Brain (organoid and tissue), 16 donors: ENCODE measurements at places on chromosomes 12 and 14.

DNA sequence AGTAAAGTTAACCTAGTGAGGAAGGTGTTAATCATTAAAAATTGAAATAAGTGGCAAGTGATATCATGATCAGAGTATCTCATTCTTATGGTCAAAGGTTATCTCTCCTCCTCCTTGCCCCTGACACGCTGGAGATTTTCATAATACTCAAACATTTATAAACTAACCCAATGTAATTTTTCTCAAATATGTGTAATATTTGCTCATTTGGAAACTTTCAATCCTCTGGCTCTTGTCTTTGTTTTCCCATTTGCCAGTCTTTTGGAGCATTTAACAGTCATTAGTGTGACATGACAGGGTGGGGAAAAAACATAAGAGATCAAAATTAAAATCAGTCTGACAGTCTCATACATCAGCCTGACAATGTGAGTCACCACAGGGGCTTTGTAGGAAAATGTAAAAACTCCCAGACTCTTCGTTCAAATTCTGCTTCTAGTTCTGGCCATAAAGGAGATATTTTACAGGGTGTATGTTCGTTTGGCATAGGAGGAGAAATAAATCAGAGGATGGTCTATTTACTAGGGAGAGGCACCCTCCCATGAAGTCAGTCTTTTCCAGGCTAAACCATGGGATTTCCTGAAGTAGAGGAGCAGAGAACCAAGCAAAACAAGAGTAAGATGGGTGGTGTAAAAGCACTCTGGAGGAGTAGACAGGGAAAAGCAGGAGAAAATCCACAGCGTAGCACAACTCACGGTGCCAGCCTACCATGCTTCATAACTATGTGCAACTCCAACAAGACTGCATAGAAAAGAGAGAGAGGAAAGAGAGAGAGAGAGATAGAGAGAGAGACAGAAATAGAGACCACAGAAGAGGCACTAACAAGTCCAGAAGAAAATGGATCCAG, 369.2 kb upstream of the PDE3A start:
- no peak for DNase-seq

GRCh38 chr14:89922031-89922907, 32.3 kb downstream of the EFCAB11 start:
- peak; percentile 82 for DNase-seq

DNA sequence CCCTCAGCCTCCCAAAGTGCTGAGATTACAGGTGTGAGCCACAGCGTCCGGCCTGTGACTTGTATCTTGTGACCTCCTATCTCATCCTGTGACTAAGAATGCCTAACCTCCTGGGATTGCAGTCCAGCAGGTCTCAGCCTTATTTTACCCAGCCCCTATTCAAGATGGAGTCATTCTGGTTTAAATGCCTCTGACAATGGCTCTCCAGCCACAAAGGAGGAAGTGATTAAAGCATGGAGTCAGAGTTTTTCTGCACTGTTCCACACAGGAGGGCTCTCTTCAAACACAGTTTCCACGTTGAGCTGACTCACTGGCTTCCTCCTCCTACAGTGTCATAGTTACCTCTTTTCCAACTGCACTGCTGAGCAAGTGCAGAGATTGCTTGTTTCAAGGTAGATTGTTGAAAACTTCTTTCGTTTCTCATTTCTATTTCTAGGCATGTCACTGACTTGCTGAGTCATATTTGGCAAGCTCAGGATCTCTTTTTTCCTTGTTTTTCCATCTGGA, 383.8 kb downstream of the PCNX1 start:
- DNase-seq, result no peak

DNA sequence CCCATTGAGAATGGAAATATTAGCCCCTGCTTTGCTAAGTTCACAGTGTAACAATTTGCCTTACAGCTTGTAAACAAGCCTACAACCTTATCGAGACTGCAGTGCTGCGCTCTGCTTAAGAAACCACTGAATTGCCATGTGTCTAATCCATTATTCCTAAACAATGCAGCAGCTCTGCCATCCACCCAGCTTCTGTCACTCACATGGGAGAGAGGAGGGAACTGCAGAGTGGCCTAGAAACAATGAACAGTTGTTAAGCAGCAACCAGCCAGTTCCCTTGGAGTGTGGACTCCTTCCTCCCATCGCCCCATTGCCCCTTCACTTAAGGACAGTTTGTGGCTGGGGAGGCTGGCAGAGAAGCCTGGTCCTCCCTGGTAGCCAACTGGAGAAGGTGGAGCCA, 42.9 kb downstream of the TESPA1 start:
- DNase-seq, result peak; percentile 22

- DNase-seq, result no peak
Measured at GRCh38 chr12:106064721-106065021, 74.1 kb downstream of the NUAK1 start.

DNA sequence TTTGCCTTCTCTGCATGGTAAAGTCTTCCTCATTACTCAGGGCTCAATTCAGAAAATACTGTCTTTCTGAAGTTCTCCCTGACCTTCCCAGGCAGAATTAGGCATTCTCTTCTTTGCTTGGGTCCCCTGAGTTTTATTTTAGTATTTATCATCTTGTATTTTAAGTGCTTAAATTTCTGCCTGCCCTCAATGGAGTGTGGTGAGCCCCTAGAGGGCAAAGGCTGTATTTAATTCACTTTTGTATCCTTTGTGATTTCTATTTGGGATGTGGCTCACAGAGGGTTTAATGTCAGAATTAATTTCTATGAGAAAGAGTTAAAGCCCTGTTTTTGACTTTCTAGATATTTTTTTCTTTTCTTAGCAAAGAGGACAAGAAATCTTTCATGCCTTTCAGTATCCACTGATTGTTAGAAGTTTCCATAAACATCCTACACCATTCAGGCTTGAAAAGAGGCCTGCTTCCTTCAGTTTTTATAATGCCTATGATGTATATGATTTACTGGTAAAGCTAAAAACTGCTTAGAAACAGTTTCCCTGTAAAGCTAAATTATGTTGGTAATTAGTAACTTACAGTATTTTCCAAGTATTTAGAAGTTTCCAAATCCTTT, 55.6 kb upstream of the PTPRB start:
- DNase-seq, result no peak

DNA sequence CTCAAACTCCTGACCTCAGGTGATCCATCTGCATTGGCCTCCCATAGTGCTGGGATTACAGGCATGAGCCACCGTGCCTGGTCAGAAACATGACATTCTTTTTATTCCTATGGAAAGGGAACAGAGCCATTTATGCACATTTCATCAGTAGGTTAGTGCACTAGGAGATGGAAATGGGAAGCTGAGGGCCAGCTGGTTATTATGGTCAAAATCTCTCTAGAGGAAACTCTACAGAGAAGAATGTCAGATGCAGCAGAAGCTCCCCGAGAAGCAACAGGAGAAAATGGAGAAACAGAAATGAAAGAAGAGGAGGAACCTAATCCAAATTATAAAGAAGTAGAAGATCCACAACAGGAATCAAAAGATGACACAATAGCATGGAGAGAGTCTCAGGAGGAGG, 2.7 kb downstream of the CFAP251 start:
- DNase-seq, result no peak

- no peak for DNase-seq
Measured at GRCh38 chr12:47778881-47779280, 5.8 kb downstream of the SLC48A1 start.

DNA sequence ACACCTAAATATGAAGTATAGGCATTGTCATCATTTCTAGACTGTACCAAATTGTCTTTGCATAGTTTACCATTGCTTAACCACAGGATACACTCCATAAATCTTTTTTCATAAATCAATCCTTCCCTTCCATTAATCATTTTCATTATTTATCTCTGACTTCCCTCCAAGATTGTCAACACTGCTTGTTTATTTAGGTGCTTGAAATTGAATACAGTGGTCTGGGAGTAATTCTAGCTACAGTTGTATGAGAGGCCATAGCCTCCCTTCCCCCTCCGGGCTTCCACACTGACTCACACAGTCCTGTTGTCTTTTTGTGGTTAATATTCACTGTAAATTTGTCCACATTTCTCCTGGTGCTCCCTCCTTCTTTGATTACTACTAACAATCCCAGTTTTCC, 114.2 kb upstream of the ARID2 start:
- no peak for DNase-seq

- DNase-seq, result peak; percentile 20
Measured at GRCh38 chr12:104022786-104023185, 27.2 kb downstream of the GLT8D2 start.

DNA sequence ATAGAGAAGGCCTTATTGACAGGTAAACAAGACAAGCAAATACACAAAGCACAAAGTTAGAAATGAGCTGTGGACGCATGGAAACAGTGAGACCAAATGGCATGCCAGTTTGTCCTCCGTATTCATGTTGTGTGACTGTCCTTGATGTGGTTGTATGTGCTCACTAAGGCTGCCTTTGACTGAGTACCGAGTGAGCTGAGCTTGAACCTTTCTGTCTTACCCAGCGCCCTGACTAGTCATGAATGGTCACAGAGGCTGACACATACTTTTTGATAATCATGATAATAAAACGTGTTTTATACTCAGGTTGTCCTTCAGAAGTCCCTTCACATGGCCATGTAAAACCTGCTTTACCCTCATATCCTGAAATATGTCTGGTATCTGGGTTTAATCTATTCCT, 553 bp upstream of the CATSPERB start:
- peak; percentile 24 for DNase-seq

DNA sequence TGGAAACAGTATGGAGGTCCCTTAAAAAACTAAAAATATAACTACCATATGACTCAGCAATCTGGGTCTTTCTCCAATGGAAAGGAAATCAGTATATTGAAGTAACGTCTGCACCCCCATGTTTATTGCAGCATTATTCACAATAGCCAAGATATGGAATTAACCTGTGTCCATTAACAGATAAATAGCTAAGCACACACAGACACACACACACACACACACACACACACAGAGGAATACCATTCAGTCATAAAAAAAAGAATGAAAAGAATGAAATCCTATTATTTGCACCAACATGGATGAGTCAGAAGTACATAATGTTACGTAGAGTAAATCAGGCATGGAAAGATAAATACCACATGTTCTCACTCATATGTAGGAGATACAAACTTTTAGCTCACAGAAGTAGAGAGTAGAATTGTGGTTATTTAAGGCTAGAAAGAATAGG, 4.7 kb downstream of the KLRK1 start:
- DNase-seq, result no peak

DNA sequence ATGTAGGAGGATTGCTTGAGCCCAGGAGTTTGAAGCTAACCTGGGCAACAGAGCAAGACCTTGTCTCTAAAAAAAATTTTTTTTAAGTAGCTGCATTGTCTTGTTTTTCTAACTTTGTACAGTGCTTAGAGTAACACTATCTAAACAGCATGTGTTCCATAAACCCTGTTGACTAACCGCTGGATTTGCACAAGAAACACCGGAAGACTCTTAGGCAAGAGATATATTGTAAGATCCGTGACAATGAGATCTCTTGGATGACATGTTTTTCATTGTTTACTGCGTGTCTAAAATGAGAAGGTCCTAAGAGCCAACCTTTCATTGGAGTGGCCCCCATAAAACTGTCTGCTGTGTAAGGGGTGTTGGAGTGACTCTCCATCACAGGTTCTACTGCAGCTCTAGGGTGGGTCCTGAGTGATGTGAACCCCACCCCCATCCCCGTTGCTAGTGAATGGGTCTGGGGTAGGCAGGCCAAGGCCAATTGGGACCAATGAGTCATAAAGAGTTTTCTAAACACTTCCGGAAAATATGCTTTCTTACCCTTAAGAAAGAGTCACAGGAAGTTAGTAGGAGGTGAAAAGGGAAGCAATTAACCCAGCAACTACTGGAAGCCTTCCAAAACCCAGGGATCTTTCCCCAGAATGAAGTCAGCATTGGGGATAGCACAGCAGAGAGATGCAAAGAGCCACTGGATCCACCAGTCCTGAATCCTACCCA, 24.3 kb upstream of the PCNX1 start:
- no peak for DNase-seq

- no peak for DNase-seq
Measured at GRCh38 chr14:43204816-43205215, 1302.3 kb downstream of the FSCB start.

DNA sequence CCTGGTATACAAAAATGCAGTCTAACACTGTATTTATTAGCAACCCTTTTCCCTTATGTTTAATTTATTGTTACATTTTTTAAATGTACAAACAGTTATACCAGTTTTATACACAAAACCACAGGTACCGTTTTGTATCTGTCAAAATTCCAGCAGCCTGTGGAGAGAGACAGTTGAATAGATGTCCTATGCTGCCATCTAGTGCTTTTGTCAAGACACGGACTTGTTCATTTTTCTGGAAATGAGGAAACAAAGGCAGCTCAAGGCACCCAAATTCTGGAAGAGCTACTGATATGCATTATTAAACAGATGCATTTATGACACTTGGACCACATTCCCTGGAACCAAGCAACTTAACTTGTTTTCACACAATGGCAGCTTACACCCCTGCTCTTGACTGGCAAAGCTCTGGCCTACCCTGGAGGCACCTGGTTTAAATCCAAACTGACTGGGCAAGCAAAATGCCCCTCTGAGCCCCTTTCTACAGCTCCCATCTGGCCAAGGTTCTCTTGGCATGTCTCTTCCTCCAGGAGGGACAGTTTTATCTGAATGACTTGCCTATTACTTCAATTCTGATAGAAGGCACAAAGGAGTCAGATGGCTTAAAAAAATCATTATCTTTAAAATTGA, 286.9 kb upstream of the PRKD1 start:
- DNase-seq, result peak; percentile 97

- no peak for DNase-seq
Measured at GRCh38 chr12:131984334-131984733, 34.6 kb downstream of the EP400 start.

DNA sequence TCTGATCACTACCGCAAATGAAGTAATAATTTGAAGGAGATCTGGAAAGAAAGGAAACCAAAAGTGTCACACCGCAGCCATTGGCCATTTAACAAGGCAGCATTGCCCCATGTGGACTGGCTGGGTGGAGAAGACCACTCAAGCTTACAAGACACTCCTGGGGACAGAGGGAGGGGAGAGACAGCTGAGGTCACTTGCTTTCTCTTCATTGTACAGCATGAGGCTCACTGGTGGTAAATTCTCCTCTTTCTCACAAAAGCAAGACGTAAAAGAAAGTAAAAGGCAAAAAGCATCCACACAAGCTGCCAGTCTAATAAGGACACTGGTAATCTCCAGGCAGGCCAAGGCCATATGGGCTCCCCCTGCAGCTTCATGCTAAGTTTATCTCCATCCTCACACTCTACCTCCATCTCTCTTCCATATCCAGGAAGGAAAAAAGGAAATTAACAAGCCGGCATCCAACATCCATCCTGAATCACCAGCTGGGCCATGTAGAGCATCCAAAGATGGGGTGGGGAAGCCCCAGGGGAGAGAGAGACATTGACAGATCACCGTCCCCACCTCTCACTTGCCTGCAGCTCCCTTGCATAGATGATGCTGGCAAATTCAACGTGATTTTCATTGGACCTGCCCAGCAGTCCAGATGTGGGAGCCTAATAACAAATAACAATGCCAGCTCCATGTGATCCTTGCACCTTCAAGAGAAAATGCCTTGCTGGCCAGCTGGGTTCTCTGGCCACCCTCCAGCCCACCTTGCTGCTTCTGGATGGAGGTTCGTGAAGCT, 100.6 kb downstream of the DPF3 start:
- no peak for DNase-seq
